ENCODE measurements at places on chromosomes 1 and 21.

GRCh38 chr1:198575292-198575691, 34.8 kb upstream of the ATP6V1G3 start:
- no peak for DNase-seq

GRCh38 chr1:109814223-109814622, 50.5 kb upstream of the EPS8L3 start:
- no peak for DNase-seq

GRCh38 chr1:71223641-71224340, 143.0 kb upstream of the ZRANB2 start:
- no peak for DNase-seq

DNA sequence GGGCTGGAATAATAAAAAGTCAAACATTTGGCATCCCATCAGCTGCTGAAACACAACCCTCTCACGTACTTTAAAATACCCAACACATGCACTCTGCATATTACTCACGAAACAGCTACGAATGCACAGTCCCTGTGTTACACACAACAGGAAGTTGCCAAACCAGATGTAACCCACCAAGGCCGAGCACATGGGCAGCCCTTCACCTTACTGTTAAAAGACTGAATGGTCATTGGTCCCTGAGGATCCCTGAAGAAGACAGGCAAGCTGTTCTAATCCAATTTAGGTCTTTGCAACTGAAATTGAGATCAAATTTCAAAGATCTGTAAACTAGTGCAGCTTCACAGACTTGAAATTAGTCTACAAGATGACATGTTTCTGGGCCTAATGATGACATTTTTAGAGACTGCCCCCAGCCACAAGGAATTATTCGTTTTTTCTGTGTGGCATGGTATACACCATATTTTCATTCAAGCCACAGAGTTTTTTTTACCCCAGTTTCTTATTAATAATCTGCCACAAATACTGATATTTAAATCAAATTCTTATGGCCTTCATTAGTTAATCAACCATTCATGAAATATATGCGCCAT, 25.6 kb upstream of the IER5 start:
- no peak for DNase-seq

GRCh38 chr1:164671323-164671965, 112.5 kb downstream of the PBX1 start:
- no peak for DNase-seq

DNA sequence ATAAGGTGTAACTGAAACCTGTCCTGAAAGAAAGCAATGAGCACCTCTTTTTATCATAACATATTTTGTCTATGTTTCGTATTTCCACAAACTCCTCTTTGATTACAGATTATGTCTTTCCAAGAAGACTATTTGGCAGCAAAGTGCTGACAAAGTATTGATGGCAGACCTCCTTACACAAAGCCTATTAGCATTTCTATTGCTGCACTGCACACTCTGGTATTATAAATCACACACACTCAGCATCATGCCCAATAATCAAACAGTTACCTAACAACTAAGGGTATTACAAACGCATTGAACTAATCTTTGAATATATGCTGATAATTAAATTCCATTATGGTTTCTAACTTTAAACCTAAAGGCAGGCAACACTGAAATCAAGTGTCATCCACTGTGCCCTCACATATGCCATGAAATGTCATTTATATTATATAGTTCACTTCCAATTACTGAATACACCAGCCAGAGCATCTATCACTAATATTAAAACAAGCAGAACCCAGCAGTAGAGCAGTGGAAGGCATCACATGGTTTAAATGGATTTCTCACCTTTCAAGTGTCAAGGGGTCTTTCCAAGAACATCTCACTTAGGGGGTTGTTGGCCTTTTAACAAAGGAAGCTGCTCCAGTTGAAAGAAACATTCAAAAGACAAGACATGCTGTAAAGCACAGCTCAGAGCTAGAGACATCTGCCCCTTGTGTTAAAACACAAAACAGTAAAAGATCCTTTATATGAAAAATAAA, 239.1 kb downstream of the RERE start:
- no peak for DNase-seq

- DNase-seq, result no peak
Measured at GRCh38 chr1:3018576-3018975, 2.7 kb upstream of the ACTRT2 start.
